Suprapubic skin (tissue), 4 donors: ENCODE measurements at places on chromosomes 7 and 10. TPM values are rescaled to one million over a fixed set of nuclear protein-coding genes. Genes with fewer than 3 reads are reported as not detected.
A peak's percentile ranks its signal among the peaks of the same experiment; 100 is the strongest.

- no peaks in the 10 kb centered on the region for H3K36me3 ChIP-seq
- no peak for DNase-seq
- no peak overlapping the region for H3K27ac ChIP-seq
- no peaks in the 10 kb centered on the region for H3K4me1 ChIP-seq
- no peaks in the 10 kb centered on the region for H3K27me3 ChIP-seq
Observed at GRCh38 chr7:26328498-26329390, 37.1 kb downstream of the SNX10 start.

GRCh38 chr7:78218051-78218450 is 419.5 kb downstream of the PHTF2 start:
- no peak overlapping the region for H3K4me3 ChIP-seq
- H3K27me3 ChIP-seq, result no peaks in the 10 kb centered on the region
- no peak for DNase-seq
- H3K27ac ChIP-seq, result no peak overlapping the region

GRCh38 chr10:48400850-48401220 is 94.4 kb downstream of the MAPK8 start:
- no peak overlapping the region for H3K27ac ChIP-seq
- no peak overlapping the region for H3K4me3 ChIP-seq
- no peaks in the 10 kb centered on the region for H3K36me3 ChIP-seq
- no peaks in the 10 kb centered on the region for H3K27me3 ChIP-seq
- H3K4me1 ChIP-seq, result no peaks in the 10 kb centered on the region

GRCh38 chr10:17533731-17534130 is 79.3 kb upstream of the ST8SIA6 start:
- no peak overlapping the region for H3K4me3 ChIP-seq
- no peak for DNase-seq
- H3K36me3 ChIP-seq, result no peaks in the 10 kb centered on the region
- peak overlapping the region; percentile 54 for H3K27ac ChIP-seq

GRCh38 chr10:62471711-62472110 is 97.5 kb downstream of the ZNF365 start:
- no peaks in the 10 kb centered on the region for H3K4me1 ChIP-seq
- H3K4me3 ChIP-seq, result no peak overlapping the region
- no peak overlapping the region for H3K27ac ChIP-seq
- H3K27me3 ChIP-seq, result no peaks in the 10 kb centered on the region
- DNase-seq, result no peak

GRCh38 chr7:107815254-107815882 is 12.3 kb upstream of the SLC26A3 start:
- H3K4me1 ChIP-seq, result no peaks in the 10 kb centered on the region
- DNase-seq, result no peak
- H3K27ac ChIP-seq, result no peak overlapping the region
- no peaks in the 10 kb centered on the region for H3K27me3 ChIP-seq

DNA sequence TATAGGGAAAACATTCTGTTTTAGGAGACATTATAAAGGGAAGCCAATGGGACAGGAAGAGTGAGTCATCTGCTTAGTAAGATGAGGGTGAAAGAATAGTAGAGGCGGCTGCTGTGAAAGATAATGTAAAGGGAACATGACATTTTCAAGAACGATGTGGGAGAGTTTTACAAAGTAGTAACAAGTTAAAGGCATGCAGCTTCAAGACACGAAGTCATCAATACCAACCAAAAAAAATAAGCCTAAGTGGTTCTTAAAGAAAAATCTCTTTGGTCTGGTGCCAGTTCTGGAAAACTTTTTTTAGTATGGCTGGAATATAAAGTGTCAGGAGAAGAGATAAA is 6.1 kb downstream of the GSTO1 start:
- no peaks in the 10 kb centered on the region for H3K27me3 ChIP-seq
- H3K36me3 ChIP-seq, result peaks cover 68% of the 10 kb centered on the region
- DNase-seq, result no peak
- H3K4me1 ChIP-seq, result peaks cover 55% of the 10 kb centered on the region
- H3K27ac ChIP-seq, result peak overlapping the region; percentile 78

DNA sequence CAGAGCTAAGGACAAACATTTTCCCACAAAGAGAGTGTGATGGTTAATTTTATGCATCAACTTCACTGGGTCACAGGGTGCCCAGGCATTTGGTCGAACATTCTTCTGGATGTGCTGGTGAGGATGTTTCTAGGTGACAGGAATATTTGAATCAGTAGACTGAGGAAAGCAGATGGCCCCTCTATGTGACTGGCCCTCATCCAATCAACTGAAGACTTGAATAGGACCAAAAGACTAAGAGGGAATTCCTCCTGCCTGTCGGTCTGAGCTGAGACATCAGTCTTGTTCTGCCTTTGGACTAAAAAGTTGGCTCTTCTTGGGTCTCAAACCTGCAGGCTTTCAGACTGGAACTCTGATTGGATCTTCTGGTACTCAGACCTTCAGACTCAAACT is 44.4 kb downstream of the AFAP1L2 start:
- no peak overlapping the region for H3K4me3 ChIP-seq
- H3K27me3 ChIP-seq, result no peaks in the 10 kb centered on the region
- no peaks in the 10 kb centered on the region for H3K36me3 ChIP-seq
- peaks cover 20% of the 10 kb centered on the region for H3K4me1 ChIP-seq
- DNase-seq, result no peak

DNA sequence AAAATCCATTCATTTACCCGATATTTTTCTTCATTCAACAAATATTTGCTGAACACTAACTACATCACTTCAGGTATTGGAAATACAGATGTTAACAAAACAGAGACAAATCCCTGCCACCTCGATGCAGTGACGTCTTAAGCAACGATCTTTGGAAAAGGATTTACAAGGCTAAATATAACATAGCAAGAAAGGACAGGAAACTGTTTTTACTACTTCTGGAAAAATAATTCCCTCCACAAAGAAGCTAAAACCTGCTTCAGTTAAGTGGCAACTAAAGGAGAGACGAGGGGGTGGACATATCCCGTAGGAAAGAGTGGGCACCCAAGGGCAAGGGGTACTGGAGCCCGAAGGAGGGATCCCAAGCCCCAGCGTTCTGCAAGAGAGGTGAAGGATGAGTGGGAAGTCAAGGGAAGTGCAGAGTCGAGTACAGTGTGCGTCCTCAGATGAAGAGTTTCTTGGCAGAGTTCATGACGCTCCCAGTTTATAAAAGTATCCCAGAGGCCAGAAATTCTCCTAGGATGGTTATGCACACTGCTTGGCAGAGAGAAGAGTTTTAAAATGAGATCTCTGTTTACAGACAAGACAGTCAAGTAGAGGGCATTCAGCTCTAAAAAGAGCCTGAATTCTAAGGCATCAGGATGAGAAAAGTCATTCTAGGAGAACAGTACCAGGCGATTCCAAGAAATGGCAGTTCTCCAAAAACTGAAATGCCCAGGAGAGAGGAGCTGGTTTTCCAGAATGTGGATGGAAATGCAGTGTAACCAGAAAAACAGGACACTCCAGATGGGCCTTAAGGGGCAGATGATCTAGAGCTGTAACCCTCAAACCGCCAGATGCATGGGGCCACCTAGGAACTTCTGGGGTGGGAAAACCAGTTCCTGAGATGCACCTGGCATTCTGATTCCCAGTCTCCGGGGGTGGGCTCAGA is 97.3 kb downstream of the GRB10 start:
- no peak overlapping the region for H3K4me3 ChIP-seq
- no peaks in the 10 kb centered on the region for H3K27me3 ChIP-seq
- H3K36me3 ChIP-seq, result peaks cover 12% of the 10 kb centered on the region

GRCh38 chr7:116697152-116697551 is 25.2 kb downstream of the MET start:
- peaks cover 10% of the 10 kb centered on the region for H3K4me1 ChIP-seq
- H3K27me3 ChIP-seq, result no peaks in the 10 kb centered on the region
- no peak overlapping the region for H3K4me3 ChIP-seq
- no peak for DNase-seq

The PCDH15 gene
- total RNA-seq, result 0.11 TPM

The SLC16A9 gene
- total RNA-seq, result not detected

The BPGM gene
- 13.3 TPM for total RNA-seq
